T47D (cell line): ENCODE measurements at places on chromosomes 3 and 15.

DNA sequence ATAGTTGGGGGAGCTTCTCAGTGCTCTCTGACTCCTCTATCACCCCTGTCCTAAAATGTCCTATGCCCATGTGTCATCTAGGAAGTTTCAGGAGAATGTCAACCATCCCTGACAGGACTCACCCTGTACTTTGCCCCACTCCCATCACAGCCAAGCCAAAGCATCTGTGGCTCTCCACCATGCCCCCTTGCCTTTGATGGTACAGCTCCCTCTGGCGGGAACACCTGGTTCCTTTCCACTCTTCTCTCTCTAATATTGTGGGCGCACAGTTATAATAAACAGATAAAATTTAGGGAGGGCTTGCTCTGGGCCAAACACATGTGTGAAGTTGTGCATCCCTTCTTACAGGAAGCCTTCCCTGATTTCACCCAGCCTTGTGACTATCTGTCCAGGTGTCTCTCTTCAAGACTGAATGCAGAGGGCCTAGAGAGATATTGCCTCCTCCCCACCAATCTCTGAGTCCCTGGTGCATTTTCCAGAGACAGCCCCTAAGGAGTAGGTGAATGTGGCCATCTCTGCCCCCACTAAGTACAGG lies 62.8 kb downstream of the ISG20 start:
- no peak for DNase-seq

- DNase-seq: no peak
Observed at GRCh38 chr3:25433106-25433505, 5.0 kb downstream of the RARB start.

DNA sequence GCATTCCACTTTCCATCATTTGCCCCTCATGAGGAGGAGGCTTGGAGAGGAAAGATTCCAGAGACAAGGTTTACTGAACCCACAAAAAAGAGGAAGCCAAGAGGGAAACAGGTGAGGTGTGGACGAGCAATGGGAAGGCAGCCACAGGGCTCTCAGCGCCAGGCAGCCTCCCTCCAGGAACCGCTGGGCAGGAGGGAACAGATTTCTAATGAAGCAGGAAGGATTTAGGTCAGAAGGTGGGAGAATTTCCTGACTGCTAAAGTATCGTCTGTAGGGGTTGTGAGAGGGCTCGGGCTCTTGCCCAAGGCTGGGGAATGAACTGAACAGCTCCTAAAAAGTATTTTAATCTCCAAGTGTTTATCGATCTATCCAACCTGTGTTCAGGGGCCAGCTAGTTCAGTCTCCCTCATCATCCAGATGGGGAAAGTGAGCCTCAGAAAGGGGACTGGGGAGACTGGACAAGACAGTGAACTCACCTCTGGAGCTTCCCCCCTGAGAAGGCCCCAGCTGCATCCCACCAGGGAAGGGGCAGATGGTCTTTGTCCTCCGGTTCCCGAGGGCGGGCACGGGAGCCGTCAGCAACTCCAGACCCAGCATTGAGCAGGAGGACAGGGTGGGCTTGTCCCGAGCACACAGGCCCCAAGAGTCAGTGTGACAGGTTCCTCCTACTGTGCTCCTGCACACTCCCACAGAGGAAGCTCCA lies 10.5 kb downstream of the LOXL1 start:
- no peak for DNase-seq

- no peak for DNase-seq
Observed at GRCh38 chr3:194571491-194572142, 61.6 kb downstream of the TMEM44 start.

DNA sequence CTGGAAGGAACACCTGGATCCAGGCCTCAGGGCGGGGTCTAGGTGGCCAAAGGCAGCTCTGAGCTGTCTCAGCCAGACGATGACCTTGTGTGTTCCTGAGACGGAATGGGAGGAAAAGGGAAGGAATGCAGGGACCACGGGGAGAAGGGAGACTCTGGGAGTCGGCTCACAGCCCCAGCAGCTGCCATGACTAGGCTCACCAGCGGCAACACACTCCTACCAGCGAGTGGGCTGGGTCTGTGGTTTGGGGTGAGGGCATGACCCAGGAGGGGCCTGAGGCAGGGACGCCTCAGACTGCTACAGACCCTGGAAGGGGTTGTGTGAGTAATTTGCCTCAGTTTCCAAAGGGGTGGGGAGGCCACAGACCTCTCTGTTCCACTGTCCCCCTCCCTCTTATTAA lies 19.8 kb downstream of the IQSEC1 start:
- DNase-seq: no peak

DNA sequence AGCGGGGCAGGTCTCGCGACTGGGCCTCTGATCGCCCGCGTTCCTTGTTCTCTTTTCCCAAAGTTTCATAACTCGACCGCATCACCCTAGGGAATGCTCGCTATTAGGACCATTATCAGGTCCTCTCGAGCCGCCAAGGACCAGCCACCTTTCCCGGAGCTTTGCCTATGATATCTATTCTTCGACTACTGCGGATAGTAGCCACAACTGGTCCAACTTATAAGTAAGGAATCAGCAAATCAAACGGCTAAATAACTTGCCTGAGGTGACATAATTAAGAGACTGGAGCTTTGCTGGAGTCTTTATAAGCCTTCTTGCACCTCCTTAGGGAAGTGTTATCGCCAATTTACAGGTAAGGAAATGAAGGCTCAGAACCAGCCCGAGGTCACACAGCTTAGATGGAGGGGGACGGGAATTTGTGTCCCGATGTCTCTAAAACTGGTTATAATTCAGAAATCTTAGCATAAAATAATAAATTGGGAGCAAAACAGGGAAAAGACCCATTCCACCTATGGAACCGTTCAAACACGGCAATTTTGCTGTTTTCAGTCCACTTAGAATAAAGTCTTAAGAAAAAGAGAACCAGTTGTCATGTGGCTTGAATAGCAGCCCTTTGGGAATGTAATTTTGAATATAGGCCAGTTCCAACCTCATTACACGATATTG lies 479 bp upstream of the PLD1 start:
- DNase-seq: no peak

DNA sequence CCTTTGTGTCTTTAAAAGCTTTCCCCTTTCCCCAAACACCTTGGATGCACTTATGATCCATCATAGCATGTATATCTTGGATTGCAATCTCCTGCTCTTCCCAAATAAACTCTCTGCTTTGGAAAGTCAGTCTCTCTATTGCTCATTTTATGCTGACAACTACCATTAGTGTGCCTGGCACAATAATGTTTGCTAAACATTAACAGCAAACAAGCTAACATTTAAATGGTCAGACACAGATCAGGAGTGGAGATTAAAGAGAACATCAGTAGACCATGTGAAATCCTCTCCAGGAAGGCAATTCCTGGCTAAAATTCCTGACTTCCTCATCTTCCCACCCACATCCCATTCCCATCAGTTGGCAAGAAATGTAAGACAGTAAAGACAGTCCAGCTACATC lies 44.3 kb upstream of the EIF1B start:
- peak; percentile 35 for DNase-seq
